Cortex of kidney (tissue), 1 donor: ENCODE measurements at places on chromosomes 4 and X.

DNA sequence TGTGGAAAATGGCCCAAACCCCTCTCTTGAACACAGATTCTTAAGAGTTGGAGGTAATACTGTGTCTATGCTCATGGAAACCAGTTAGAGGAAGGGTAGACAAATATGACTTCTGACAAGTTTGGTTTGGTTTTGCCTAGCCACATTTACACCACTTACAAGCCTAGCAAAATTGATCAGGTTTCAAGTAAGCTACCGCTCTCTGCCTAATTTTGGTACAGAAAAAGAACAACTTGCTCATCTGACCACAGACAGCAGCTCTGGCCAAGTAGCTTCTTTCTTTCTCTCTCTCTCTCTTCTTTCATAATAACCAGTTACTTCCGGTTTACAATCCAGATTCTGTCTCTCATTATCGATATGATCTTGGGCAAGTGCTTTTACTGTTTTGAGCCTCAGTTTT, 260.0 kb downstream of the GLUD2 start:
- DNase-seq: no peak

- no peak for DNase-seq
Observed at GRCh38 chrX:6225288-6225910, 3.3 kb downstream of the NLGN4X start.

DNA sequence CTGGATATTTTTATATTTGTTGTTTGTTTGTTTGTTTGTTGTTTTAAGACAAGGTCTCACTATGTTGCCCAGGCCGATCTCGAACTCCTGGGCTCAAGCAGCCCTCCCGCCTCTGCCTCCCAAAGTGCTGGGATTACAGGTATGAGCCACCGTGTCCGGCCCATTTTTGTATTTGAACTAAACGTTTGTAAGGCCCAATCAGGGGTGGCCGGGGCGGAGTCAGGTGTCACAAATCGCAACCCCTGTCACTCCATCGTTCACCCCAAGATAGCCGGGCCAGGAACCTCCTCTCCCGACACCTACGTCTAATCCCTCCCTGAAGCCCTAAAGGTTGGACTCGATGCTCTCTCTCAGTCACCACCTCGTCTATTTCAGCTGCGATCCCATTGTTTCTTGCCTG, 722 bp upstream of the EFHC2 start:
- no peak for DNase-seq

DNA sequence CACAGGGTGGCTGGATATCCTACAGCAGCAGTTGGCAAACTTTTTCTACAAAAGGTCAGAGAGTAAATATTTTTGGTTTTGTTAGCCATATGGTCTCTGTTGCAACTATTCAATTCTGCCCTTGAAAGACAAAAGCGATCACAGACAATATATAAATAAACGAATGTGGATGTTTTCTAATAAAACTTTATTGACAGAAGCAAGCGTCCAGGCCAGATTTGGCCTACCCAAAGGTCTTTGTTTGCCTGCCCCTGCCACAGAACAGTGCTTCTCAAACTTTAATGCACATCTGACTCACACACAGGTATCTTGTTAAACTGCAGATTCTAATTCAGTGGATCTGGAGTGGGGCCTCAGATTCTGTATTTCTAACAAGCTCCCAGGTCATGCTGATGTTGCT, 621.4 kb upstream of the DIPK2B start:
- no peak for DNase-seq

DNA sequence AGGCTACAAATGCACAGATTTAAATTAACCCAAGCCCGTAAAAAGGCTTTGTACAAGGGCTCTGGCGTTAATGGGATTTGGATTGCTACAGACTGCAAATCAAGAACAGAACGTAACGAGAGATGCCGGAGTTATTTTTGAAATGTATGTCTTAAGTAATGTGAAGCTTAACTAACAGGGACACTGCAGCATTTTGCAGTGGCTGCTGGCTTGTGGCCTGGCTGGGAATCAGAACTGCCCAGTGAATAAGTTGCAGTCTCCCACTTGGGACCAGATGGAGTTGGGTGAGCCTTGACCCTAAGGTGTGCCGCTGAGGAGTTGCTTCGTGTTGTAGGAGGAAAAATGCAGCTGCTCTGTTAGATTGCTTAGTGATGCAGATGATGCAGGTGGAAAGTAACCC, 318.4 kb downstream of the DHX15 start:
- DNase-seq: no peak

DNA sequence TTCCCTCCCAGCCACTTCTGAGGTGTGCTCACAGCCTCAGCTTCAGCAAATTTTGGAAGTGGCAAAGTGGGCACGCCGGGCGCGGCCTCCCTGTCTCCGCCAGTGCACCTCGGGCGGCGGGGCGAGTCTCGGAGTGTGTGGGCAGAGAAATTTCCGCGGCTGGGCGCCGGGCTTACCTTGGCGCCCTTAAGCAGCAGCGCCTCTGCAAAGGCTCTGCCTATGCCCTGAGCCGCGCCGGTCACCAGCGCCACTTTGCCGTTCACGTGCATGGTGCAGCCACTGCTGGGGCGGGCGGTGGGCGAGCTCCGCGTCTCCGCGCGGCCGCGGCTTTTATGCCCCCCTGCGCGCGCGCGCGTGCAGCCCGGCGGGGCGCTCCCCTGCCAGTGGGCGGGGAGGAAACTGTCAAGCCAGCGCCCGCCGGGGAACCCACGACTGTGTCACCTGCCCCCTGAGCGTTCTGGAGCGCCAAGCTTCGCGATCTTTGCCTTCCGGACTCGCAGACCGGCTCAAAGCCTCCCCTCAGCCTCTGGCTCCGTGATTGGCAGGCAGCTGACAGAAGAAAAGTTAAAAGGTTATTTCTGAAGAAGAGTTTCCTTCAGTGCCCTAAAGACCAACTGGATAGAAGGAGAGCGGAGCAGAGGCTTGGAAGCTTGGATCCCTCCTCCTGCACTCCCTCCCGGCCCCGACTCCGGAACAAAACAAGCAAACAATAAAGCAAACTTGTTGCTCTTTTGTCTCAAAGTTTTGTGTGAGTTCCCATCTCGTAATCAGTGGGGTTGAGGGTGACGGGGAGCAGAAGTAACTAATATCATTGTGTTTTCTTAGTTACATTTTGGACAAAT, at the start of gene HPGD:
Gene HPGD, minus strand, starts transcription at position 306 of the 842 bp plus-strand sequence. Its CDS starts 37 bp downstream, at position 269.
- no peak for DNase-seq

GRCh38 chr4:110567214-110567613, 55.7 kb downstream of the PITX2 start:
- DNase-seq: no peak

- DNase-seq: no peak
Observed at GRCh38 chr4:7410446-7410845, 24.3 kb downstream of the PSAPL1 start.

DNA sequence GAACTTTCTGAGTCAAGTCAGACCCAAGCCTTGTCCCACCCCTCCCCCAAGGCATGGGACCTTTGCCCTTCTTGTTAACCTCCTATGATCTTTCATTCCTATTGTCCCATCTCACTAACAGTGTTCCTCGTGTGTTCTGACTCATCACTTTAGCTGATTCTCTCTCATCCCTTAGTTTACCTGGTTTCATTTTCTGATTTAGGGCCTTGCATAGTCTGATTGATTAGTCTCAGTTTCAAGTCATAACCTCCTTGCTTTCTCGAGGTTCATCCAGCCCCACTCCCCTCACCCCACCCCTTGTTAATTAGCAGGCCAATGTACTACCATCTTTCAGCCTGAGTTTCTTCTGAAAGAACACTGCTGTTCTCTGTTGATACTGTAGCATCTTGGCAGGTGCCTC, 517.4 kb downstream of the RPA4 start:
- DNase-seq: no peak

- DNase-seq: no peak
Observed at GRCh38 chr4:20506827-20507226, 193.4 kb upstream of the PACRGL start.

DNA sequence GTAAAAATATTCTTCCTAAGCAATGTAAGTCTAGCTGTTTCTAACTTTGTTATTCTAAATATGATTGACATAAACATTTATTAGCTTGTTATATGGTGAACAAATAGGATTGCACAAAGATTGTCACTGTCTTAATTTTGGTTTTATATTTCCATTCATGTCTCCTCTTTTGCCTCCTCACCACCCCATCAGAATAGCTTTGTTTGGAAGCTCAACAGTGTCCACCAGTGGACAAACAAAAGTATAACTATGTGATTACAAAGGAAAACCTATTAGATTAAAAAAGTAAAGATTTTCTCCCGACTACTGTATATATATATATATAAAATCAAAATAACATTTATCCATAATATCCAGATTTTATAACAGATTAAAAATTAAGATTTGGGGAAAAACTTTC, 468.2 kb downstream of the ZIC3 start:
- DNase-seq: no peak

- no peak for DNase-seq
Observed at GRCh38 chr4:99712530-99712929, 54.9 kb upstream of the C4orf54 start.

- no peak for DNase-seq
Observed at GRCh38 chrX:16882169-16882568, 12.0 kb upstream of the RBBP7 start.

DNA sequence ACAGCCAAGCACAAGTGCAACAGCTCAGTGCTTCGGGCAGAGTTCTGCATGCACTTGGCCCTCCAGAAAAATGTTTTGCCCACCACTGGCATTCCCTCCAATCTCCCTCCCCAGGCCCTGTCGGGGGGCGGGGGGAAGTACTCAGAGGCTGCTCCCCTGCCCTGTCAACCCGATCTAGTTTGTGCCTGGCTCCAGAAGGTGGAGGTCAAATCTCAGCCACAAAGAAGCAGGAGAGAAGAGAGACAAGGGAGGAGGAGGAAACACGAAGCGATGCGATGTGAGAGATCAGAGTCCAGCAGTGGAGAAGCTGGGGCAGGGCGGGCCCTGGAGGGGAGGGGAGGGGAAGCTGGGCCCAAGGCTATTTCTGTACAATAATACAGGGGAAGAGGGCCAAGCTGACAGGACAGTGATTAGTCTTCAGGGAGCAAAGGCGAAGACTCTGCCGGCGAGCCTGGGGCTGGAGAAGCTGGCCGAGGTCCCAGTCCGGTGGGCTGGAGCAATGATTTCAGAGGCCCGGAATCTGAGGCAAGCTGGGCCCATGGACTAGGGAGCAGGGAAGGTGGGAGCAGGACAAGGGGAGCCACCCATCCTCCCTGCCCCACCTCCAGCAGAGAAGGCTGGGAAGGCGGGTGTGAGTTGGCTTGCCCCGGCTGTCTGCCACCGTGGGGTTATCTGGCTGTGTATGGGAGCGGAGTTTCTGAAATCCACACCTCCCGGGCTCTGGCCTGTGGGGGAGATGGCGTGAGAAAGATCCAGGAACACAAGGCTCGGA, 167.1 kb downstream of the EFNB1 start:
- no peak for DNase-seq

- no peak for DNase-seq
Observed at GRCh38 chr4:43564591-43564990, 672.1 kb downstream of the GRXCR1 start.
